Astrocyte (in vitro differentiated cells and primary cell): ENCODE measurements at places on chromosomes 6 and 20. TPM values are rescaled to one million over a fixed set of nuclear protein-coding genes. Genes with fewer than 3 reads are reported as not detected.

DNA sequence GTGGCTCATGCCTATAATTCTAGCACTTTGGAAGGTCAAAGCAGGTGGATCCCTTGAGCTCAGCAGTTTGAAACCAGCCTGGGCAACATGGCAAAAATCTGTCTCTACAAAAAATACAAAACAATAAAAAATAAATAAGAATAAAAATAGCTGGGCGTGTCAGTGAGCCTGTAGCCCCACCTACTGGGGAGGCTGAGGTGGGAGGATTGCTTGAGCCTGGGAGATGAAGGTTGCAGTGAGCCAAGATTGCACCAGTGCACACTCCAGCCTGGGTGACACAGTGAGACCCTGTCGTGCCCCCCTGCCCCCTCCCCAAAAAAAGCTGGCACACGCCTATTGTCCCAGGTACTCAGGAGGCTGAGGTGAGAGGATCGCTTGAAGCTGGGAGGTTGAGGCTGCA is 35.1 kb upstream of the SRPK1 start:
- no peak for DNase-seq

The LY6G5C gene
- 2.9 and 3.9 TPM in 2 replicates for total RNA-seq

DNA sequence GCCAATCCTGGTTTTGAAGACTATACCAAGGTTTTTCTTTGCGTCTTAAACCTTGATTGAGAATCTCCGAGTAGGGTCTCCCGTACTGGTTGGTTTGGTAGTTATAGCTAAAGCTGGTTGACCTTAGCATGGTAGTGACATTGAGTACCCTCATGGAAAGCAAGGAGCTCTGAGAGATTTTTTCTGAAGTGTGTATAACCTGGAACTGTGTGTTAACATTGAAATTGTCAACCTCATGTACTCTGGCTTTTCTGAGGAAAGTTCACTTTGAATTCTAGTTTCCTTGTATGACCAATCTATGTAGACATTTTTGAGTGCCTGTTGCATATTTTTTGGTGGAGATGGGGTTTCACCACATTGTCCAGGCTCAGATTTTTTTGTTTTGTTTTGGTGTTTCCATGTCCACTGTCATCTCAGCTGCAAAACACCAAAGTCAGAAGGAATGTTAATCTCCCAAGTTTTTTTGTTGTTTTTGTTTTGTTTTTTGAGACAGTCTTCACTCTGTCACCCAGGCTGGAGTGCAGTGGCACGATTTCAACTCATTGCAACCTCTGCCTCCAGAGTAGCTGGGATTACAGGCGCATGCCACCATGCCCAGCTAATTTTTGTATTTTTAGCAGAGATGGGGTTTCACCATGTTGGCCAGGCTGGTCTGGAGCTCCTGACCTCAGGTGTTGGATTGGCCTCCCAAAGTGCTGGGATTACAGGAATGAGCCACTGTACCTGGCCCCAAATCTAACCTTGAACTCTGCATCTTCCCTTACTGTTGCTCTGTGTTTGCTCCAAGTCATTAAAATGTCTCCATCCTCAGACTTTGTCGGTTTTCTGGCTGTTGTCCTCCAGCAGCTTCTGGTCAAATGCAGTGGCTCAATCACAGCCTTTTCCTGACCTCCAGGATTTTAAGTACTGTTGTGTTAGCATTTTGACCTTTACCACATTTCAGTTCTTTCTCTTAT is 4.3 kb downstream of the RPS12 start:
- no peak for DNase-seq

DNA sequence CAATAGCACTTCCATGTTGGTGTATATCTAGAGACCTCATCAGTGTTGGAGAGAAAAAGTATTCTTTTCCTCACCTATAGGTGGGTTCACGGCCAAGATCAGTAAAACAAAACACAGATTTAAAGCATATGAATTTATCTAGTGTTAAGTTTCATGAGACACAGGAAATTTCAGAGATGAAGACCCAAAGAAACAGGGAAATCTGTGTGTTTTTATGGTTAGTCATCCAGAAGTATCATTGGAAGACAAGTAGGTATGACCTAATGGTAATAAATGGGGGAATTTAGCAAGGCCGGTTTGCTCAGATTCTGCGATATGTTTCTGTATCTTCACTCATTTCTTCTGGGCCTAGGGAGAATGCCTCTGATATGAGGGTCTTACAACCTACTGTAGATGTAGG is 419.6 kb upstream of the MARCKS start:
- no peak for DNase-seq

The ARMH2 gene
- not detected in 2 replicates for total RNA-seq

DNA sequence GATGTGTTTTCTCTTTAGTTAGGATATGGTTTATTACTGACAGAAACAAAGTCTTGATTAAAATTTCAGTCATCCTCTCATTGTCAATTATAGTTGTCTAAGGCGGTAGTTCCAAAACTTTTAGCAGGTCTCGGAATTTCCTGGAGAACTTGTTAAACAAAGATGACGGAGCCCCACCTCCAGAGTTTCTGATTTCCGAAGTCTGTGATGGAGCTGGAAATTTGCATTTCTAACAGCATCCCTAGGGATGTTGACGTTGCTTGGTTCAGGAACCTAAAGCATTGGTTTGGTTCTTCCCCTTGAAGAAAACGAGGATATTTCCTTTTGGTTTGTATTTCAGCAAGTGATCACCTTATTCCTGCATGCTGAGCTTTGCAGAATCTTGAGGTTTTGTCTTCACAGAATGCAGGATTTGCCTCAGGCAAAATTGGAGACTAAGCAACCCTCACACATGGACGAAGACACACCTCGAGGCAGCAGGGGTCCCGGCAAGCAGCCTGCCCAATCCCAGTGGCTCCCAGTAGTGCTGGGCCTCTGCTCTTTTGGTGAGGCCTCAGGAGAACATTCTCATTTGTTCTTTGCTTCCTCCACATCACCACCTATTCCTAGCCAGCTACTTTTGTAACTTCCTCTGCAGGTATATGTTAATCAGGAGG is 187.1 kb upstream of the PHACTR1 start:
- DNase-seq: no peak

The IL17F gene
- not detected in 2 replicates for total RNA-seq

DNA sequence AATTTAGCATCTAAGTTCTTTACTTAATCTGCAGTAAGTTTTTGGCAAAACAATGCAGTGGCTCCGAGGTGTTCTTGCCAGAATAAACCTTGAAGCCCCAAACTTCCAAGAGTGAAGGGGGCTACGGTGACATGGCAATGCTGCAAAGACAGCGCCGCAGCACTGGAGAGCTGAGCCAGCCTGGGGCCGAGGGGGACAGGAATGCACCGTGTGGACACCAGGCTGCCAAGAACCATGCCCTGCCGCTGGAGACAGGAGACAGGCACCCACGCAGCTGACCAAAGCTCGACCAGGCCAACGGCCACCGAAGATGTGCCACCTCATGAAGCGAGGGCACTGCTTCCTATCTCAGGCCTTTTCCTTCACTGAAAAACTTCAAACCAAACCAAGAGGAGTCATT is 133.4 kb downstream of the PRND start:
- DNase-seq: no peak

DNA sequence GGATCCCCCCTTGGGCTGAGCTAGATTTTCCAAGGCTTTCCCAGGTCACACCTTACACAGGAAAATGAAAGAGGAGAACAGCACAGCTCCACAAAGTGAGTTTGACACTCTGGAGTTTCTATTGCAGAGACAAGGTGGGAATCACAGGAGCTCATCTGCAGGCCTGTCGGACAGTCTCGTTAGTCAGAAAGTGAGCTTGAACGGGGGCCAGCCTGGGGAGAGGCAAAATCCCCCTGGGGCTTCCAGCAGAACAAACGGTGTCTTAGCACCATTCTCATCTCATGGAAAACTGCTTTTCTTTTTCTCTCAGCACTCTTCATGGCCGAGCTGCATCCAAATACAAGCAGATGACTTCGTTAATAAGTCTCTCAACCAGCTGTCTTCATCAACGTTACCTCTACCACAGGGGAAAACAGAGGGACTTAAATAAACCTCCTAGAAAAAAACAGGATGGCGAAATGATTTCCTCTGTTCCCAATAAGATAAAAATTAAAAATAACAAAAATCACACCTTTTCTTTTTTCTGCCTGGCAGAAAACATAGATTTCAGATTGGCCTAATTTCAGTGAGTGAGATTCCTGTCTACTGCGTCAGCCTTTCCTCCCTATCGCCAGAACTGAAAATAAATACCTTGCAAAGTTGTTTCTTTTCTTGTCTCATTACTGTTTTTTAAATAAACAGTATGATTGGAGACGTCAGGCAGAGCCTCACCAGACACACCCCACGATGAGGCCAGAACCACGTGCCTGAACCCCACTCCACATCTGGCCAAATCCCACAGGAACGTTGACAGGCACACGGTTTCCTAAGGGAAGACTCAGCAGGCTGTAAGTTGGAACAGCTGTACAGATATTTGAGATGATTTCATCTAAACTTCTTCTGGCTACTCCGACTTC is 219.0 kb downstream of the TTLL2 start:
- DNase-seq: peak; percentile 6

DNA sequence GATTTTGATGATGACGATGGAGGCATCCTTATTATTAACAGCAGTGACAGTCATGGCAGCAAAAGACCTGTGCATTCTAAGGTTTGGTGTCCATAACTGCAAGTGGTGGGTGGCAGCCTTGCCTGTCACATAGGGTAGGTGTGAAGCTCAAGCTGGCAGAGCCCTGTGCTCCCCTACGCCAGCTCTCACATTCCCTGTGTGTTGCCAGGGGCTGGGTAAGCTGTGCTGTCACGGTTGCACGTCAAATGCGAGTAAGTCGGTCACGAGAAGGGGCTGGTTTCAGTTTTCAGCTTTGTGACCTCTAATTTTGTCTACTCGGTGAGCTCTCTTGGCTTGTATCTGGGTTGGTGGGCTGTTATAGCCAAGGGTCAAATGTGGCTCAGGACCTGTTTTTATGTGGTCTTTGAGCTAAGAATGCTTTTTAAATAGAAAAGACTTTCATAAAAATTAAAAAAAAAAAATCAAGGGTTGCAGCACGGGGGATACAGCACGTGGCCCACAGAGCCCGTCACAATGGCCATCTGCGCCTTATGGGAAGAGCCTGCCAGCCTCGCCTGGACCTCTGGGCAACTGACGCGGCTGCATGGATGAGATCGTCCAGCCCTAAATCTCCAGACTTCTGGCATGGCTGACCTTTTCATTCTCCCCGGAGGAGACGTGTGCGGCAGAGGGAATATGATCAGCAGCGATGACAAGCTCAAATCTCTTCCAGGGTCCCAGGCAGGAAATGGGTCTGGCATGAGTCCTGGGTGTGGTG is 148.5 kb downstream of the PHACTR3 start:
- no peak for DNase-seq

The ZSCAN23 gene
- 3.0 and 4.8 TPM in 2 replicates for total RNA-seq

- peak; percentile 74 for DNase-seq
These were observed 17.5 kb downstream of the MPC1 start for GRCh38 chr6:166365221-166365620.

DNA sequence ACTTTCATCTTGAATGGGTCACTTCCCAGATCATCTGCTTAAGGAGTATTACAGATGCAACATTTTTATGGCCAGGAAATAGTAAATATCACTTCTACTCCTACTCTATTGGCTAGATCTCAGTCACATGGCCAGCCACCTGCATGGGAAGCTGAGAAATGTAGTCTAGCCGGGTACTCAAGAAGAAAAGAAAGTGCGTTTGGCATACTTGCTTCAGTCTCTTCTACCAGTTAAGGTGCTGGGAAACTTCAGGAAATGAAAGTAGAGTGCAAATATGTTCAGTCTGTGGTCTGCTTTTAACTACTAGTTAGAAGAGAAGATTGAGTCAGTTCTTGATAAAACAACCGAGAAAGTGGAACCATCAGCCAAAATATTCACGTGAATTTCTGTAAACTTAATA is 129.2 kb downstream of the PDSS2 start:
- DNase-seq: no peak

DNA sequence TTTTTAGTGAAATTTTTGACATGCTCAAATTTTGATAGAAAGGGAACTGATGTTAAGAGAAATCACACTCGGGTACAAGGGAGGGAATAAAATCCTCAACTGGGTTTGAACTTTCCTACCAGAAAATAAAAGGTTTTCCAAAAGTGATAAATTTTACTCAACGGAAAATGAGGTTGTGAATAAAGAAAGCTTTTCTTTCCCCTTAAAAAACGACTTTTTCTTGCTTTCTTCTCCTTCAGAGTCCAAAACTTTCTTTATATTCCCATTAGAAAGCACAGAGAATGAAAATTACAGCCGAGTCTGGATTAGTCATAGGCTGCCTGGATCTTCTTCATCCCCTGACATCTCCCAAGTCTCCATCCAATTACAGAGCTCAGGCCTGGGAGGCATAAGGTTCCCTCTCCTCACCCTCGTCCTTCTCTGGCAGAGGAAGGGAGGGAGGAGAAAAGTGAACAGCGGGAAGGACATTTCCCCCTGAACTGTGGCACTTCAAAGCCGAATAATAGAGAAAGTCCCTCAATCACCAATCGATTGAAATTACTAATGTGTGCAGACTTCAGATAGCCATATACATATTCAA is 28.1 kb upstream of the QKI start:
- DNase-seq: no peak

The LY6G6C gene
- total RNA-seq: 0.41 and 0.66 TPM in 2 replicates

- DNase-seq: no peak
These were observed 42.5 kb upstream of the BMP5 start for GRCh38 chr6:55917751-55918415.

- no peak for DNase-seq
These were observed 199.0 kb downstream of the RNF144B start for GRCh38 chr6:18586133-18586532.

GRCh38 chr20:11168026-11168425 is 494.2 kb upstream of the JAG1 start:
- DNase-seq: no peak

DNA sequence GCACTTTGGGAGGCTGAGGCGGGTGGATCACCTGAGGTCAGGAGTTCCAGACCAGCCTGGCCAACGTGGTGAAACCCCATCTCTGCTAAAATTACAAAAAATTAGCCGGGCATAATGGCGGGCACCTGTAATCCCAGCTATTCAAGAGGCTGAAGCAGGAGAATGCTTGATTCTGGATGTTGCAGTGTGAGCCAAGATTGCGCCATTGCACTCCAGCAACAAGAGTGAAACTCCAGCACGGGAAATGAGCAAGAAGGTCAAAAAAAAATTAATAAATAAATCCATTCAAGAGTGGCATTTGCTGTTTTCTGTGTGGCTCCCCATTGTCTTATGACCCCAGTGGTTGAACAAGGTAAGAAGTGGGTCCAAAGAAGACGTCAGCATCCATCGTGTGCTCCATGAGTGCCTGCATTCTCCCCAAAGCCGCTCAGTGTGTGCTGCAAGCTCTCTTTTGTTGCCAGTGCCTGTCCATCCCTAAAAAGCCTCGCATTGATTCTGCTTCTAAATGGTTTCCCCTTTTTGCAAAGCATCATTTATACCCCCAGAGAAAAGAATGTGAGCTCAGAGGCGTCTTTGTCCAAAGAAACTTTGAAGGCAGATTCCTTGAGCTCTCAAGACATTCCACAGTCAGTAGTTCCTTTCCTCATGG is 38.8 kb upstream of the MAP3K4 start:
- no peak for DNase-seq

GRCh38 chr6:118859517-118860064 is 34.4 kb upstream of the ASF1A start:
- DNase-seq: no peak

GRCh38 chr6:25735261-25735660 is 19.3 kb upstream of the SLC17A4 start:
- DNase-seq: no peak

- no peak for DNase-seq
These were observed 135.4 kb downstream of the JPH2 start for GRCh38 chr20:44051661-44052000.
